ENCODE measurements at places on chromosomes 1 and 21.

- DNase-seq, result no peak
Observed at GRCh38 chr1:26780344-26780957, 7.3 kb upstream of the PIGV start.

GRCh38 chr21:42413093-42413492 is 9.4 kb downstream of the UBASH3A start:
- no peak for DNase-seq

DNA sequence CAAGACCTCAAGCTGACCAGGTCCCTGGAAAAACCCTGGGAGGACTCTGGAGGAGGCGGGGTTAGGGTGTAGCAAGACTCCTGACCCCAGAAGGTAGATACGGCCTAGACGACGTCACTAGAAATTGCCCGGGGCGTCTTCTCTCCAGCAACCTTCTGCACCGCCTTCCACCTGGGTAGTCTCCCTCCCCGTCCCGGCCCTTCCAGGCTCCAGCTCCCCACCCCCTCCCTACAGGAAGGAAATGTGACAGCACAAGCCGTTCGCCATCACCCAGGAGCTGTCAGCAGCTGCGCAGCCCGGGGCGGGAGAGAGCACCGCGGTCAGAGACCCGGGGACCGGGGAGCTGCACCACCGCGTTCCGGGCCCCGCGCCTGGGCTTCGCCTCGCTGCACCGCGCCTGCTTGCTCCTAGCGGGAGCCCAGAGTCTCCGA is 20.0 kb downstream of the SERTAD4 start:
- DNase-seq, result no peak

DNA sequence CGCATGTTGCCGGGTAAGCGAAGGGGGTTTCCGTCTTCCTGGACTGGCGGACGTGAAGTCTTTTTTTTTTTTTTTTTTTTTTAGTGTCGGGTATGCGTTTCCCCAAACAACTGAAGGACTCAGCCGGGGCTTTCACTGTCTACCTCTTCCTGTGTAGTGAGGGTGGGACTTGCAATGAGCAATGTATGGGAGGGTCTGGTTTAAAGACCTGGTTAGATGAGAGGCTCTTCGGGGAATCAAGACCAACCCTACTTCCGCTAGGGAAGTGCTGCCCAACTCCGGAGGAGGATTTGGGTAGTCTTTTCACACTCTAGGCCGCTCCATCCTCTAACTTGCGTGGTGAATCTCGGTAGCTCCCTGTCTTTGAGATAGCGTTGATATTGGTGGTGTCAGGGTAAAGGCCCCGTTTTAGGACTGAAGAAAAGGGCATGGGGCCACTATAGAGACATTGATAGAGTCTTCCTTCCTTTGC is 754 bp downstream of the PRRC2C start:
- no peak for DNase-seq

GRCh38 chr1:228068359-228068758 is 14.1 kb upstream of the ARF1 start:
- DNase-seq, result no peak

GRCh38 chr1:2240270-2241156 is 12.4 kb downstream of the SKI start:
- DNase-seq, result no peak

GRCh38 chr1:210764536-210764935 is 369.4 kb downstream of the KCNH1 start:
- no peak for DNase-seq

- DNase-seq, result peak; percentile 10
Observed at GRCh38 chr1:43034778-43035177, 76.1 kb upstream of the SLC2A1 start.

- no peak for DNase-seq
Observed at GRCh38 chr1:83769594-83770318, 229.2 kb downstream of the TTLL7 start.

GRCh38 chr1:156149374-156150332 is 3.7 kb upstream of the SEMA4A start:
- DNase-seq, result no peak

DNA sequence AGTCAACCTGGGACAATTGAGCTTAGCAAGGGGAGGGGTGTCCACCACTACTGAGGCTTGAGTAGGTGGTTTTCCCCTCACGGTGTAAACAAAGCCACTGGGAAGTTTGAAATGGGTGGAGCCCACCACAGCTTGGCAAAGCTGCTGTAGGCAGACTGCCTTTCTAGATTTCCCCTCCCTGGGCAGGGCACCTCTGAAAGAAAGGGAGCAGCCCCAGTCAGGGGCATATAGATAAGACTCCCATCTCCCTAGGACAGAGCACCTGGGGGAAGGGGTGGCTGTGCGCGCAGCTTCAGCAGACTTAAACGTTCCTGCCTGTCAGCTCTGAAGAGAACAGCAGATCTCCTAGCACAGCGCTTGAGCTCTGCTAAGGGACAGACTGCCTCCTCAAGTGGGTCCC is 758.4 kb downstream of the LTN1 start:
- no peak for DNase-seq

- DNase-seq, result no peak
Observed at GRCh38 chr1:199273837-199274379, 635.1 kb downstream of the PTPRC start.

GRCh38 chr1:147204080-147204479 is 21.1 kb downstream of the FMO5 start:
- DNase-seq, result no peak

- DNase-seq, result no peak
Observed at GRCh38 chr1:49842596-49842995, 181.2 kb downstream of the AGBL4 start.

- no peak for DNase-seq
Observed at GRCh38 chr1:183597656-183598347, 7.5 kb upstream of the NCF2 start.

- DNase-seq, result no peak
Observed at GRCh38 chr1:6280761-6281451, 20.0 kb upstream of the GPR153 start.

DNA sequence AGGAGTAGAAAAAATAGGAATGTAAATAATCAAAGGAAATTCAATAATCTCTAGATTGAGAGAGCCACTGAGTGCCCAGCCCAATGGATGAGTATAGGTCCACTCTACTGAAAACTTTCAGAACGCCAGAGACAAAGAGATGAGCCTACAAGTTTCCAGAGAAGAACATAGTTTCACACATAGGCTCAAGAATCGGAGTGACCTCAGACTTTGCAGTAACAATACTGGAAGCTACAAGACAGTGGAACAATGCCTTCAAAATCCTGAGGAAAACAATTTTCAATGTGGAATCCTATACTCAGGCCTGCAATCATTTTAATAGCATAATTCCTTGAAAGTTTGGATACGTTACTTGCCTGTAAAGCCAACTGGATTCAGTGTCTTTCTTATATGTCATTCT is 11.0 kb downstream of the GJA4 start:
- no peak for DNase-seq

GRCh38 chr1:150876119-150876454 is 312 bp downstream of the ARNT start:
- DNase-seq, result no peak
